ENCODE measurements at places on chromosomes 6 and 20. TPM values are rescaled to one million over a fixed set of nuclear protein-coding genes. Genes with fewer than 3 reads are reported as not detected.

Gene GOPC
- total RNA-seq = 17.8 TPM

Gene HTR1B
- not detected for total RNA-seq

Gene RSPH4A
- total RNA-seq = 0.11 TPM

Gene GABBR1
- total RNA-seq = 3.4 TPM

Gene STAU1
- 63.7 TPM for total RNA-seq

Gene CSNK2B
- total RNA-seq = 180 TPM

Gene VAPB
- 58.1 TPM for total RNA-seq

Gene MLN
- total RNA-seq = not detected

Gene RNF217
- 6.9 TPM for total RNA-seq

Gene FERMT1
- total RNA-seq = 19.4 TPM

Gene GMPR
- 0.30 TPM for total RNA-seq

Gene FNDC1
- total RNA-seq = 0.07 TPM

Gene HLA-DRB1
- not detected for total RNA-seq

Gene RBM24
- 9.3 TPM for total RNA-seq

Gene ARMC12
- total RNA-seq = 0.47 TPM

Gene TRIM31
- 2.1 TPM for total RNA-seq

Gene NR2E1
- 0.09 TPM for total RNA-seq

Gene HLA-DPB1
- total RNA-seq = not detected

Gene HDGFL1
- total RNA-seq = not detected

Gene TMEM217
- total RNA-seq = 0.99 TPM

Gene C20orf202
- not detected for total RNA-seq

Gene PNLDC1
- total RNA-seq = not detected

Gene HLA-DOA
- total RNA-seq = not detected

Gene LRRC73
- total RNA-seq = 1.2 TPM

Gene PROKR2
- total RNA-seq = not detected

Gene TAAR9
- not detected for total RNA-seq

Gene SIRPD
- total RNA-seq = not detected

Gene EPB41L1
- 63.3 TPM for total RNA-seq

Gene RAD21L1
- not detected for total RNA-seq

Gene CRISP3
- not detected for total RNA-seq

Gene C4B
- total RNA-seq = 0.56 TPM

Gene ZNF831
- not detected for total RNA-seq

Gene ERVFRD-1
- total RNA-seq = not detected

Gene IP6K3
- not detected for total RNA-seq

Gene MTFR2
- total RNA-seq = 12.1 TPM

Gene LST1
- total RNA-seq = 0.37 TPM

Gene SFTA2
- not detected for total RNA-seq

Gene GSTA1
- total RNA-seq = not detected

Gene GRM4
- 0.35 TPM for total RNA-seq

Gene TP53TG5
- not detected for total RNA-seq

Gene BFSP1
- total RNA-seq = 4.5 TPM

Gene ANGPT4
- total RNA-seq = 0.03 TPM
